Activated naive CD8-positive, alpha-beta T cell treated with anti-CD3 and anti-CD28 coated beads, Interleukin-2, amount 50 U/mL, for 16 hours (primary cell): ENCODE measurements at places on chromosomes 1 and 21.

GRCh38 chr1:43883321-43883720 is 50.3 kb upstream of the ARTN start:
- no peak for DNase-seq

DNA sequence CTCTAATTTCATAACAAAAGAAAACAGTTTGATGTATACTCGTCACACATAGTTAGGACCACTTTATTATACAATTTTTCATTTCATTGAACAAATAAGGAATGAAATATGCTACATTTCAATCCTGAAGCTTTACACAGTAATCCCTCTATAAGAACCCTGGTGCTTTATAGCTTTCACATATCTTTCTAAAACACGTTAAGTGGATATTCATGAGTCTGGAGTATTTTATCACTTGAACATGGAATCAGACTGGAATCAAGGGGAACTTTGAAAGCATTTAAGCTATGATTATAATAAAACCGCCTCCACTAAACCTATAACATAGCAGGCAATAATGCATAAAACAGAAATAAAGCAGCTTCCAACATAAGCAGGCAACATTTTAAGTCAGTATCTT is 476.6 kb downstream of the COL11A1 start:
- DNase-seq, result no peak

DNA sequence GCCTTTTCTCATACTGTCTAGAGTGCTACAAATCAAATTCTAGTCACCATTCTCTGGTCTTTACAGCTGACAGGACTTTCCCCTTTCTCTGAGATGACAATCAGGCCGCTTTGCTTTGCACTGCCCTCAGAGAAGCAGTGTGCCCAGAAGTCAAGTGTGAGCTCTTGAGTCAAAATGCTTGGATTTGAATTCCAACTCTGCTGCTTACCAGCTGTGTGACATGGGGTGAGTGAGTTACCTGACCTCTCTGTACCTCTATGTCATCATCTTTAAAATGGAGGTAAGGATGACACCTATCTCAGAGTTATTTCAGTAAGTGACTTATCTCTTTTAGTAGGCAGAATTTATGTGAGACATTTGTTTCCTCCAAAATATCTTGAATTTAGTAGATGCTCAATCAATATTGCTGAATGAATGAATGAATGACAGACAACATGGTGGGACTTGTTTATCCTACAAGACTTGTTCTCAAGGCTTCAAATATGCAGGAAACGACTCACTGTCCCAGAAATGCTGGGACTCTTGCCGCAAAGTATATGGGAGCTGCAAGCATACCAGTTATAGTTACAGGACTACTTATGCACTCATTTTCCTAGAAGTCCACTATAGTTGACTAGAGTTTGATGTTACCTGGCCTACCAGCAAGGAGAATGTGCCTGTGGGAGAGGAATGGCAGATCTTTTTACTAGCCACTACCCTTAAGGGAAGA is 38.1 kb upstream of the A3GALT2 start:
- DNase-seq, result no peak

- no peak for DNase-seq
Observed at GRCh38 chr1:157376681-157377080, 175.6 kb downstream of the FCRL5 start.

DNA sequence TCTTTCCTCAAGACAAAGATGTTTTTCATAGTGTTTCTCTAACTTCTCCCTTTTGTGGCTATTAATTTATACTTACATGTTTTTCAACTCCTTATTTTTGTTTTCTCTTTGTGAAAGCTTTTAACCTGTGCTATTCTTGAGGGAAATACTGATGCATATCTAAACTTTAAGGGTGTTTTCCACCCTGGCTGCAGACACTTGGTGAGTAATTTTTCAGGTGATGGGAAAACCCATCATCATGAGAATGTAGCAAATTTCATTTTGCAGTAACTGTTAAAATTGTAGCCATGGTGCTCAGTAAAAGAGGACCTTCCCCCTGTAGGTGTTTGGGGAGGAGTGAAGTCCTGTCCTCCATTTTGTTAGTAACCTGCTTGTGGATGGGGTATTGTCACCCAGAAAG is 124.2 kb downstream of the LIPI start:
- no peak for DNase-seq

GRCh38 chr1:3540876-3541275 is 70.4 kb downstream of the MEGF6 start:
- no peak for DNase-seq

DNA sequence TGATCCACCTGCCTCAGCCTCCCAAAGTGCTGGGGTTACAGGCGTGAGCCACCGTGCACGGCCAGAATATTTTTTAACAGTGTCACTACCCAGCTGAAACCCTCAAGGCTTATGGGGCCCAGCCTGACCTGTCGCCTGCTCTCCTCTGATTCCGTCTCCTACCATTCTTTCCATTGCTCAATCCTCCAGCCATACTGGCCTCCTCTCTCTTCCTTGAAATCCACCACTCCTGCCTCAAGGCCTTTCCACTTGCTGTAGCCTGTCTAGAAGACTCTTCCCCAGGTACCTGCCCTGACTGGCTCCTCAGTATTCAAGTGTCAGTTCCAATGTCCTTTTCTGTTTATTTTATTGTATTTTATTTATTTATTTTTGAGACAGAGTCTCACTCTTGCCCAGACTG is 53.9 kb downstream of the YARS1 start:
- DNase-seq, result no peak

GRCh38 chr1:229624521-229625070 is 1.3 kb downstream of the TAF5L start:
- DNase-seq, result no peak

- DNase-seq, result no peak
Observed at GRCh38 chr1:43552813-43553212, 22.1 kb downstream of the PTPRF start.

- no peak for DNase-seq
Observed at GRCh38 chr1:53567450-53567849, 108.3 kb downstream of the DMRTB1 start.

DNA sequence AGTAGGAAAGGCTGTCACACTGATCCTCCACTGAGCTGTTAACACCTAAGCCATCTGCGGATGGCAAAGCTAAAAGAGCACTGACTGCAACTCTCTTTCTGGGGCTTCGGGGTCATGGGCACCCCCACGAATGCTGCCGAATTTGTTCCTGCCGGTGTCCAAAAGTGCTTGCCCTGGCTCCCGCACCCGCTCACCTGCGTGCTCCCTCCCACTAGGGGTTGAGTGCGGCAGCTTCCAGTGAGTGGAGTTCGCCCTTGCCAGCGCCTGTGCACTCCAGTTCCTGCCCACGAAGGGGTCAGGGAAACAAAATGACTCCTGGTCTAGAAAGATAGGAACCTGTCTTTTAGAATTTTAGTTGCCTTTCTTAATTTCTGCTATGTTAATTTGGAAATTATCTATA is 78.7 kb downstream of the IFI44 start:
- no peak for DNase-seq

DNA sequence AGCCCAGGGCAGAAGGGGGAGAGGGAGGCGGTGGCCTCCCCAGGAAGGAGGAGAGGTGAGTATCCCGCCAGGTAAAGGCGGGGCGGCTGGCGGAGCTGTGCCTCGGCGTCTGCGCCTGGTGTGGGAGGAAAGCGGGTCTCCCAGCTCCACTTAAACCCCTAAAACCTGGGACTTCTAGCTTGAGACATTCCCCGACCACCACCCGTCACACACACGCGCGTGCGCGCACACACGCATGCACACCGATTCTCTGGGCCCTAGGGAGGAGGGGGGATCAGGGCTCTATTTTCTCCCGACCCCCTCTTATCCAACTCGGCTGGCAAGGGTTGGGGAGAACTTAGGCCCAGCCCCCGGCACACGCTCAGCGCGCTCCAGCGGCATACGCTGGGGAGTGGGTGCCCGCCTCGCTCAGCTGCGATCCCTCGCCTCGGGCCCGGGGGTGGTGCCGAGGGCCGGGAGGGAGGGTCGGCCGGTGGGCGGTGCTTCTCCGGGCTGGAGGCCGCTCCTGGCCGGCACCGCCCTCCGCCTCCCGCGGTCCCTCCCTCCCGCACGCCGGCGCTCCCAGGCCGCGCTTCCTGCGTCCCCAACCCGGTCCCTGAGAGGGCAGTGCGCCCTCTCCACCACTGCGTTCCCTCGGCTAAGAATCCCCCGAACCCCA is at the start of gene TMEM51:
TMEM51 (plus strand) TSS at position 564 of the 658 bp plus-strand sequence. CDS start 61,341 bp downstream, outside the sequence.
- no peak for DNase-seq

- no peak for DNase-seq
Observed at GRCh38 chr1:19439464-19440171, 45.7 kb downstream of the CAPZB start.

DNA sequence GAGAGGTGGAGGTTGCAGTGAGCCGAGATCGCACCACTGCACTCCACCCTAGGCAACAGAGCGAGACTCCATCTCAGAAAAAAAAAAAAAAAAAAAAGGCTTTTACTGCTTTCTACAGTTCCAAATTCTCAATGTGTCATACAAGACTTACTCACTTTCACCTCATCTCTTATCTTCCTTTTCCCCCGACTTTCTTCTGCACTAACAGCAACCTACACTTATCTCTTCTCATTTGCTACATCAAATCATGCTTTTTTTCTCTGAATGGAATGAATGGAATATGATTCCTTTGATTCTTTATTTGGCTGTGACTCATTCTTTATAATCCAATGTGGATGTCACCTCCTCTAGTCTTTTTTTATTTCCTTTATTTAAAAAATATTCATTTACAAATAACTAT is 168.4 kb upstream of the DMRTA2 start:
- no peak for DNase-seq

- no peak for DNase-seq
Observed at GRCh38 chr1:38958967-38959366, 17.3 kb upstream of the RHBDL2 start.

GRCh38 chr1:10962483-10962882 is 50.0 kb upstream of the TARDBP start:
- no peak for DNase-seq

DNA sequence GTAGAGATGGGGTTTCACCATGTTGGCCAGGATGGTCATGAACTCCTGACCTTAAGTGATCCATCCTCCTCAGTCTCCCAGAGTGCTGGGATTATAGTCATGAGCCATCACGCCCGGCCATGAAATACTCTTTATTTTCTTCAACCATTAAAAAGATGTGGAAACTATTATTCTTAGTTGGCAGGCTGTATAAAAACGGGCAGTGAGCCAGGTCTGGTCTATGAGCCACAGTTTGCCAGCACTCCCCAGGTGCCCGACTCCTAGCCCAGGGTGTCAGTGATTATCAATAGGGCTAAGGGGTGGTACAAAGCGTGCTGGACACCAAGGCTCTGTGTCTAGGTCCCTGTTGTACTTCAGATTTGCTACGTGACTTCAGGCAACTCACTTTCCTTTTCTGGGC is 3.7 kb upstream of the TMEM61 start:
- DNase-seq, result no peak

- no peak for DNase-seq
Observed at GRCh38 chr1:214400131-214400530, 119.2 kb downstream of the SMYD2 start.

DNA sequence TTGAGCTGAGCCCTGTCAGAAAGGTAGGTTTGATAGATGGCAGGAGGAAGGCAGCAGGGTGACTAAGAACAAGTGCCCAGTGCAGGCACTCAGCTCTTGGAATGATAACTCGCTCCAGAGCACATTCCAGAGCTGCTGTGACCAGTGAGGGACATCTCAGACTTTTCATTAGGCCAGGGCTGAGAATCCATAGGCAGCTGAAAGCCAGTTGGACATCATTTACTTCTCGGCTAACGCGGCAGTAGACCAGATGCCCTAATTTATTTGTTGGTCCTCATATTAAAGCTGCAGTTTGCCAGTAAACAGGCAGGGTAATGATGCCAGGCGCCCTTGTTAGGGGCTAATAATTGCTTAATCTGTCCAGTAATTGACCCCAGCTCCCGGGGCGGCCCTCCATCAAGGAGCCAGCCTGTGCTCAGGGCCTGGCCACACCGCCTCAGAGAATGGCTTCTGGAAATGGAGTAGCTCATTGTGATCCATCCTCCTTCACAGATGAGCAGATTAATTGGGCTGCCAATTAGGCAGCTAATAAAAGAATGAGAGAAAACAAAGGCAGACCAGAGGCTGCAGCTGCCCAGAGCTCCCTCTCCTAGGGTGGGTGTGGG is 122.0 kb downstream of the BEND5 start:
- DNase-seq, result no peak
